Stimulated activated CD4-positive, alpha-beta T cell treated with anti-CD3 and anti-CD28 coated beads, TNF-alpha, amount 100 ng/mL, for 1 hour (primary cell): ENCODE measurements at places on chromosomes 12 and 14.

DNA sequence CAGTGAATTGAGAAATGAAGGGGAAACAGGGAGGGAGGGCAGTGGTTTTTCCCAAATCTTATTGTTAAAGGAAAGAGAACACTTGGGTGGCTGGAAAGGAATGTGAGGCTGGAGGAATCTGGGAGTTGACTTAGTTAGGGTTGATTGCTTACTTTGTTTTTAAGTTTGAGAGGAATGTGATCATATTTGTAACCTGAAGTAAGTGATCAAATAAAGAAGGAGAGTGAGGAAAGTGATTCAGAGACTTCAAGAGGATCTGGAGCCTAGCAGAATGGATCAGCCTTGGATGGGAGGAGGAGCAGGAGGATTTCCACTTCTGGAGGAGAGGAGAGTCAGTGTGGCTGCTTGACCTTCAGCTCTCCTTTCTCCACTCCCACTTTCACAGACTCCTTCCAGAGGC lies 6.0 kb upstream of the LRP6 start:
- DNase-seq: no peak

DNA sequence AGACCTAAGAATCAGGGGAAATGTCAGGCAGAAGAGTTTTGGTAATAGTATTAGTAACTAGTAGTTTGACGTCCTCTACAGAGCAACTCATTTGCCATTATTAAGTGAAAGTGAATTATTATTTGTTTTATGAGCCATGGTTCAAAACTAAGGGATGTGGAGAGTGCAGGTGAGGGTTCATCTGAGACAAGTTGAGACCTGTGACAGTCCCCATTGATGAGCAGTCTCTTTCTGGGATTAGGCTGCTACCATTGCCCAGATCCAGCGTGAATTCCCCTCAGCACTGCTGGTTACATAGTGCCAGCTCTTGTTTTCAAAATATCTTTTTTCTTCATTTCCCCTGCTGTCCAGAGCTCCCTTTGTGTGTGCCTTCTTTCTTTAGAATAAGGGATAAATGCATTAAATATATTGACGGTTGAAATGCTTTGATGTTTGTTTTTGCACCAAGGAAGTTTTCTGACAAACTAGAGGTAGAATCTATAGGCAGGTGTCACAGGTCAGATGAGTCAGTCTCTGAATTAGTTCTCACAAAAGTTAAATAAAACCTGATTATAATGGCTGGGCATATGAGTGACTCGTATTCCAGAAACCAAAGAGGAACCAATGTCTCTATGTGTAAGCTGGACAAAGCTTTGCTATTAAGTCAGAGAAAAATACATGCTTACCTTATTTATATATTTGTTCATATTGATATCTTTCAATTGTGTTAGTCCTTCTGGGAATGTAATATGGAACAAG lies 381.4 kb downstream of the TMEM117 start:
- no peak for DNase-seq

DNA sequence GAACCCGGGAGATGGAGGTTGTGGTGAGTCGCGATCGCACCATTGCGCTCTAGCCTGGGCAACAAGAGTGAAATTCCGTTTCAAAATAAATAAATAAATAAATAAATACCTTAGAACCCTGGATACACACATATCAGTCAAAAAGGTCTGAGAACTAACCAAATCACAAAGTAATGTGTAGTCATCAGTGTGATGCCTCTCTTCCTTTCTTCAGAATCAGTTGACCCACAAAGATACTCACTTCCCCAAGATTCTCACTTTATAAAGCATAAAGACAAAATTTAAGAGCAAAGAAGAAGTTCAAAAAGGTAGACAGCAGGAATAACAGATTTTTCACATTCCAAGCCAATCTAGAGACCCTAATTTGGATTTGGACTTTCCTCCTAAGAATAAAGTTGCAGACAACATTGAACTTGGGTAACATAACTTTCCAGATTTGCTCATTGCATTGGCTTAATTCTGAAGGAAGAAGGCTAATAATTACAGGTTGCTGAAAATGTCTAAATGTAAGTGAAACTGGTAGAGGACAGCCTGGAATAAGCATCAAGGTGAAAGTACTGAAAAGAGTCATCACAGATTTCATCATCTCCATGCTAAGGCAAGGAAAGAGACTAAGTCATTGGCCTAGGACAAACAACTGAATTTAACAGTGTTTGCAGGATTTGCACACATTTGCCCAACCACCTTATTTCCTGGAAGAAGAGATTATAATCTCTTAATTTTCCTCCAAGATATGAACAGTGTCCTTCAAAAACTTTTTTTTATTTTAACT lies 17.4 kb downstream of the TMED10 start:
- DNase-seq: no peak

DNA sequence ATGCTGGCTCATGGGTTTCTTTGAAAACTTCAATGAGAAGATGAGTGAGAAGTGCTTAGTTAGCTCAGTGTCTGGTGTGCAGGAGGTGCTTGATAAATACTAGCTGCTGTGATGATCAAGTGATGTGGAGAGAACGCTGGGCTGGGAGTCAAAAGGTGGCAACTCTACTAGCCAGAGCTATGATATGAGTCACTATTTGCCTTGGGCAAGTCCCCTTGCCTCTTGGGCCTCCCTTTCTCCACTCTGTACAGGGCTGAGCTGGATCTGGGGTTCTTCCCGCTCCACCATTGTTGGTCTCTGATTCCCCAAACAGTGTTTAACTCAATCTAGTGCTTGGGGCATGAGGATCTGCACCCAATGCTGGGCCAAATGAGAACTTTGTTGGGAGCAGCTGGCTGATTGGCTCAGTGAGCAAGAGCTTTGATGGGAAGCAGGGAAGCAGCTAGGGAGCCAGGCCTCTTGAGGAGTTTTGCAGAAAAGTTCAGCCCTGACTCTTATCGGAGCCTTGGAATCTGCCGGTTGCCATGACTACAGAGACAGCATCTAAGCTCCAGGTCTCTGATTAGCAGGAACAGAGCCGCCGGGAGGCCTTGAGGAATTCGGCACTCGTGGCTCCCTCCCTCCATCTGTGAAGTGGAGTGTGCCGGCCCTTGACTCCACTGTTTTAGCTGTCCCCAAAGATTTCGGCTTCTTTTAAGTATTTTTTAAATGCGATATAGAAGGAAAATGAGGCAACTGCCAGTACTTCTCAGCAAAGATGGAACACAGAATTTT lies 82.1 kb upstream of the HSPB8 start:
- no peak for DNase-seq

DNA sequence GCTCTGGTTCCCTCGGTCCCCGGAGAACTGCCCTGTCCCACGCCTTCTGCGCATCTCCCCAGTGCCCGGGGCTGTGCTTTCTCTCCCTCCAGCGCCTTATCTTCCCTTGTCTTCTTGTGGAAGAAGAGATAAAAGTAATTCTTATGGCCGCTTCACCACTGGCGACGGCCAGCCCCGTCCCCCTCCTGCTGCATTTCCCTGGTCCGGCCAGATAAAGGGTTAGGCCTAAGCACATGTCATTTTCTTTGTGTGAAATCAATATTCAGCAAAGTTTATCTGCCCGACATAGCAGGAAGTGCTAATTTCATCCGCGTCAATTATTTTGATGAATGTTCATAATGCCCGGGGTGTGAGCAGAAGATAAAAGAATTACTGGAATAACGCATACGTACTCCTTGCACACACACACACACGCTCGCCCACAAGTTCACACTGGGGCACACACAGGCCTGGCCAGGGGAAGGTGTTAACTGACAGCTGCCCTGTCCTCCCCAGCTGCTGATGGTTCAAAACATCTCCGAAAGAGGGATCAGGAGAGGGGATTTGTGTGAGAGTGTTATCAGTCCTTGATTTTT lies 177.7 kb upstream of the LHX5 start:
- DNase-seq: no peak

GRCh38 chr12:14941369-14941768 lies 3.0 kb upstream of the ERP27 start:
- no peak for DNase-seq

DNA sequence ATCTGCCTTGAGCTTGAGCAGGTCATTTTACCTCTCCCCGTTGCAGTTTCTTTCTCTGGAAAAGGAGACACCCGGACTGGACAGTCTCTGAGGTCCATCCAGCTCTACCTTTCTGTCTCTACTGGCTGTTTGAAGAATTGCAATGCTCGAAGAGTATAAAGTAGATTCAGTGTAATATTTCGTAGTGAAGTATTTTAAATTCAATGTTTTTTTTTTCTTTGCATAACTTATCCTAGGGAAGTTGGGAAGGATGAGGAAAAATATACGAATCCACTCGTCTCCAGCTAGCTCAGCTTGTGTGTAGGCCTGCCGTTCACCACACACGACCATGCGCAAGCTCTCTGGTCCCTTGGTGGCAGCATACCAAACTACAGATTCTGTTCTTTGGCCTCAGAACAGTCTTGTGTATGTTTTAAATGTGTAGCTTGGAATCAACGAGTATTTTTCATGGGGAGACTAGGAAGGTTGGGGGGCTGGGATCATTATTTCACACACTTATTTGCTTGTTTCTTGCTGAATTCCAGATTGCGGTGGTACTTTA lies 307.9 kb downstream of the CACNA1C start:
- DNase-seq: no peak

DNA sequence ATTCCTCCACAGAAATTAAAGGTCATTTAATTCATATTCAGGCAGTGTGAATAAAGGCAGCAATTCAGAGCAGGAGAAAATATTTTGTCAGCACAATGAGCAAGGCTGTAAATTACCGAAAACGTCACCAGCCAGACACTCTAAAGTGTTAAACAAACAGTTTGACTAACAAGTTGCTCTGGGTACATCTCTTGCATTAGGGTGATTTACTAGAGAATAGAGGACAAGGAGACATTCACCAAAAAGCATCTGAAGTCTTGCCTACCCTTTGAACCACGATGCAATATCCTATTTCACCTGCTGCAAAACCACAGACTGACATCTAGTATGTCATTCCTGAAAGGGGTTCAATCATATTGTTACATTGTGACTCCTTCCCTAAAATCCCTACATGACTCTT lies 27.1 kb upstream of the GPHB5 start:
- DNase-seq: no peak

- DNase-seq: no peak
Measured at GRCh38 chr14:85038526-85039352, 491.2 kb upstream of the FLRT2 start.

GRCh38 chr12:124170760-124171159 lies 124.1 kb upstream of the RFLNA start:
- no peak for DNase-seq

- no peak for DNase-seq
Measured at GRCh38 chr12:85278598-85279448, 1.2 kb upstream of the ALX1 start.

- no peak for DNase-seq
Measured at GRCh38 chr14:75910048-75910447, 71.7 kb downstream of the TGFB3 start.

- DNase-seq: no peak
Measured at GRCh38 chr14:53491256-53491883, 338.2 kb upstream of the DDHD1 start.

DNA sequence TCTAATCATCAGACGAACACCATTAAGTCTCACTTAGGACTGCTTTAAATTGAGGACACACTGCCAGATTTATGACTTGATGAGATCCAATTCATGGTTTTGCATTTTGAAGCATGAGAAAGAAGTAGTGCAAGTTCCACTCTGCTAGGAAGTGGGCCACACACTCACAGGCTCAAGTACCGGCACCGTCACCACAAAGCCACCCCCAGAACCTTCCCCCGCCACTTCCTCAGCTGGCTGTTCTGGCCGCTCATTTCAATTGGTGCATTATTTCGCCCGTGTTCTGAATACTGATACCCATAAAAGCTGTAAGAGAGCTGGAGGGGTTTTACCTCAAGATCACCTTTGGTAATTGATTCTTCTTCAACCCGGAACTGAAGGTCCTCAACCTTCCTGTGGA lies 70.1 kb downstream of the CLIP1 start:
- DNase-seq: no peak

- DNase-seq: no peak
Measured at GRCh38 chr12:11623382-11623781, 26.1 kb upstream of the ETV6 start.

DNA sequence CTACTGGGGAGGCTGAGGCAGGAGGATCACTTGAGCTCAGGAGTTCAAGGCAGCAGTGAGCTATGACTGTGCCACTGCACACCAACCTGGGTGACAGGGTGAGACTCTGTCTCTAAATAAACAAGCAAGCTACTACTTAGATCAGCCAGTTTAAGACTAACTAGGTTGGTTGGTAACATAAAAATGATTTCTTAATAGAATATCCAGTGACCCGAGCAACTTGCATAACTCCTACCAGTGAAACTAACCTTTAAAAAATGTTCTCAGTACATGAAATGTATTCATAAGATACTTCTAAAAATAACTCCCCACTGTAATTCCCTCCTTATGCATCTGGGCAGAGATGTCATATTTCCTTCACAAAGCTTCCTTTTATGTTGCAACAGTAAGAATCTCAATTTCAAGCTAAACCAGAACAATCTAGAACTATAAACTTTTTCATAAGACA lies 15.9 kb downstream of the TAOK3 start:
- DNase-seq: no peak

DNA sequence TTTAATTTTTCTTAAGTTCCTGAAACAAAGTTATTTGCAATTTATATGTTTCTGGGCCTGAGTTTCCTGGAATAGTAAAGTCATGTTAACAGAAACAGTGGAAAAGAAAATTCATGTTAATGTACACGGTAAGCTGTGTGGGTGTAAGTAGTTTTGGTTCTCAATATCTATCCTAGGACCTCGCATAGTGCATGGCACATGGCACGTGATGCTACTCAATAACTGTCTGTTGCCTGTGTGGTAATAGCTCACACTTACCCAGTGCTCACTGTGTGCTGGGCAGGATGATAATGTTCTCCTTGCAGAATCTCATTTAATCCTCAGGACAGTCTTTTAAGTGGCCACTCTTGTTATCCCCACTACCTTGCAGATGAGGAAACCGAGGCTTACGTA lies 100.7 kb downstream of the DUSP16 start:
- no peak for DNase-seq

DNA sequence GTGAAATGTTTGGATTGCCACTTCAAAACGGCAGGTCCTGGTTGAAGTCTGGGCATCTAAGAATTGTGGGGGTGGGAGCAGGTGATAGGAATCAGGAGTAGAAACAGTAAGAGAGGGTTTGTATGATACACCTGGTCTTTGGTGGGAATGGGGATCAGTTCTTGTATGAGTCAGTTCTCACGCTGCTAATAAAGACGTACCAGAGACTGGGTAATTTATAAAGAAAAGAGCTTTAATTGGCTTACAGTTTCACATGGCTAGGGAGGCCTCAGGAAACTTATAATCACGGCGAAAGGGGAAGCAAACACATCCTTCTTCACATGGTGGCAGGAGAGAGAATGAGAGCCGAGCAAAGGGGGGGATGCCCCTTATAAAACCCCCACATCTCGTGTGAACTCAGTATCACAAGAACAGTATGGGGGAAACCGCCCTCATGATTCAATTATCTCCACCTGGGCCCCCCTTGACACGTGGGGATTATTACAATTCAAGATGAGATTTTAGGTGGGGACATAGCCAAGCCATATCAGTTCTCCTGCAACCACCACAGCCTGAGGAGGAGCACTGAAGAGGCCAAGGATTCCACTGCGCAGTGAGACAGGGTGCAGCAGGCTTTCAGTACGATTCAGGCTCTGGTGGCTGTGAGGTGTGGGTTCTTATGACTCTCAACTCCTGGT lies 52.1 kb downstream of the DRAM1 start:
- DNase-seq: no peak
